Chondrocyte (in vitro differentiated cells): ENCODE measurements at places on chromosomes 4 and X. TPM values are rescaled to one million over a fixed set of nuclear protein-coding genes. Genes with fewer than 3 reads are reported as not detected.

- no peak for DNase-seq
- H3K36me3 ChIP-seq = no peaks in the 10 kb centered on the region
- H3K27ac ChIP-seq = no peak overlapping the region
- no peak overlapping the region for H3K4me3 ChIP-seq
- H3K27me3 ChIP-seq = no peaks in the 10 kb centered on the region
Measured at GRCh38 chrX:64885850-64886249, 90.4 kb downstream of the ZC4H2 start.

- H3K4me1 ChIP-seq = peaks cover 20% of the 10 kb centered on the region
- no peak overlapping the region for H3K4me3 ChIP-seq
- no peaks in the 10 kb centered on the region for H3K36me3 ChIP-seq
- no peak for DNase-seq
Measured at GRCh38 chrX:69029771-69030170, 135.5 kb downstream of the PJA1 start.

FGF13 gene
- total RNA-seq = not detected in 3 replicates

GRCh38 chr4:125666635-125667034 is 351.9 kb downstream of the FAT4 start:
- no peak for DNase-seq
- H3K27ac ChIP-seq = no peak overlapping the region
- H3K36me3 ChIP-seq = no peaks in the 10 kb centered on the region
- H3K27me3 ChIP-seq = no peaks in the 10 kb centered on the region

DNA sequence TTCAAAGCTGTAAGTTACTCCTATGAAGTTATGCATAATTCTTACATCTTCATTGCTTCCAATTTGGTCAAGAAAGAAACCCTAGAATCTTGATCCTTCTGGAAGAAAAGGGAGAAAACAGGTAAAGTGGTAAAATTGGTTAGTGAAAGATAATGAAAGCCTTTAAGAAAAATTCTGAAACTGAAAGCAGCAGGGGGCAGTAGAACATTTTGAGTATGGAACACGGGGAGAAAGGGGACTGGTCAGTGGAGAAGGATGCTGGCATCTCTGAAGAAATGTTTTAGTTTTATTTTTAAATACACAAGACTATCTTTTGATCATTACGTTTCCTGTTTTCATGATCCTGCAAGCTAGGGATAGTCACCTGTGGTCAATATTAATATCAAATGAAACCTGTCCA is 54.3 kb downstream of the SLIT2 start:
- H3K27me3 ChIP-seq = peaks cover 2% of the 10 kb centered on the region
- H3K4me3 ChIP-seq = no peak overlapping the region
- H3K4me1 ChIP-seq = no peaks in the 10 kb centered on the region

- H3K4me1 ChIP-seq = no peaks in the 10 kb centered on the region
- no peaks in the 10 kb centered on the region for H3K27me3 ChIP-seq
- H3K4me3 ChIP-seq = no peak overlapping the region
- no peak for DNase-seq
- H3K36me3 ChIP-seq = peaks cover 2% of the 10 kb centered on the region
- H3K27ac ChIP-seq = no peak overlapping the region
Measured at GRCh38 chrX:136825771-136826170, 45.0 kb upstream of the ARHGEF6 start.

DNA sequence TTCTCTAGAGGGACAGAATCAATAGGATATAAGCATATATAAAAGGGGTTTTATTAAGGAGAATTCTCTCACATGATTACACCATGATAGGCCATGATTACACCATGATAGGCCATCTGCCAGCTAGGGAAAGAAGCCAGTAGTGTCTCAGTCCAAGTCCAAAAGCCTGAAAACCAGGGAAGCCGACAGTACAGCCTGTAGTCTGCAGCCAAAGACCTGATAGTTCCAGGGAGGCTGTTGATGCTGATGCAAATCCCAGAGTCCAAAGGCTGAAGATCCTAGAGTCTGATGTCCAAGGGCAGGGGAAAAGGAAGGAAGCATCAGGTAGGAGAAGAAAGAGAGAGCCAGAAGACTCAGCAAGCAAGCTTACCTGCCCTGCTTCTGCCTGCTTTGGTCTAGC is 411.3 kb upstream of the EMCN start:
- H3K27ac ChIP-seq = no peak overlapping the region
- H3K27me3 ChIP-seq = peaks cover 7% of the 10 kb centered on the region
- H3K4me3 ChIP-seq = no peak overlapping the region
- no peaks in the 10 kb centered on the region for H3K36me3 ChIP-seq
- H3K4me1 ChIP-seq = no peaks in the 10 kb centered on the region
- DNase-seq = no peak

DNA sequence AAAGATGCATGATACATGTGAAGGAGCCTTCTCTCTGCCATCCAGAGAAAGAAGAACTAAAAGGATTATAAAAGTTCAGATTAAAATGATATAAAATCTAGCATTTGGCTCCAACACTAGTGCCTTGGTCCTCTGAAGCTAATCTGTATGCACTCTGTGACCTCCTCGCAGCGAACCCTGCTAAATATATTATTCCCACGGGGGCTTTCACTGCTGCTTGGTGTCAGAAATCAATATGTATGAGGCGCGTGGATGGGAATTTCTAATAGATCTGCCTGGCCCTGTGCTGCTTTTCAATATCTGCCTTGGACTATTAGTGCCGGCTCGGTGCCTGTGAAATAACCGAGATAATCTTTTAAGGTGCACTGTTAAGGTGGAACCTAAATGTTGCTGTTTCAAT is 69.7 kb downstream of the CXXC4 start:
- peaks cover 11% of the 10 kb centered on the region for H3K27me3 ChIP-seq
- no peak overlapping the region for H3K27ac ChIP-seq
- peaks cover 24% of the 10 kb centered on the region for H3K4me1 ChIP-seq
- peak overlapping the region; percentile 60 for H3K4me3 ChIP-seq

GRCh38 chr4:158051401-158052235 is 121.2 kb downstream of the GASK1B start:
- peaks cover 24% of the 10 kb centered on the region for H3K4me1 ChIP-seq
- H3K4me3 ChIP-seq = peak overlapping the region; percentile 33
- DNase-seq = no peak
- H3K27me3 ChIP-seq = no peaks in the 10 kb centered on the region
- no peaks in the 10 kb centered on the region for H3K36me3 ChIP-seq

TEC gene
- 0.12 to 0.35 TPM (median 0.26 TPM) in 3 replicates for total RNA-seq

TLL1 gene
- total RNA-seq = 2.1 to 16.7 TPM (median 3.4 TPM) in 3 replicates

- no peaks in the 10 kb centered on the region for H3K36me3 ChIP-seq
- H3K4me3 ChIP-seq = no peak overlapping the region
- H3K4me1 ChIP-seq = no peaks in the 10 kb centered on the region
- H3K27ac ChIP-seq = no peak overlapping the region
- H3K27me3 ChIP-seq = no peaks in the 10 kb centered on the region
- no peak for DNase-seq
Measured at GRCh38 chr4:111954550-111954949, 190.7 kb upstream of the FAM241A start.

- peaks cover 17% of the 10 kb centered on the region for H3K4me1 ChIP-seq
- H3K36me3 ChIP-seq = peaks cover 1% of the 10 kb centered on the region
- no peak overlapping the region for H3K27ac ChIP-seq
- no peak for DNase-seq
- H3K27me3 ChIP-seq = no peaks in the 10 kb centered on the region
- H3K4me3 ChIP-seq = no peak overlapping the region
Measured at GRCh38 chr4:153733751-153734448, 25.9 kb downstream of the RNF175 start.

GRCh38 chr4:39713691-39714090 is 15.8 kb downstream of the UBE2K start:
- peaks cover 4% of the 10 kb centered on the region for H3K36me3 ChIP-seq
- DNase-seq = no peak
- no peaks in the 10 kb centered on the region for H3K27me3 ChIP-seq
- H3K4me3 ChIP-seq = peak overlapping the region; percentile 22
- H3K4me1 ChIP-seq = peaks cover 50% of the 10 kb centered on the region

GAGE1 gene
- total RNA-seq = not detected in 3 replicates
